Natural killer cell treated with Interleukin-12 subunit alpha and Interleukin-12 subunit beta and Interleukin-15 and Interleukin-18, amount 100 ng/mL, for 72 hours (primary cell): ENCODE measurements at places on chromosomes 12 and 14.

DNA sequence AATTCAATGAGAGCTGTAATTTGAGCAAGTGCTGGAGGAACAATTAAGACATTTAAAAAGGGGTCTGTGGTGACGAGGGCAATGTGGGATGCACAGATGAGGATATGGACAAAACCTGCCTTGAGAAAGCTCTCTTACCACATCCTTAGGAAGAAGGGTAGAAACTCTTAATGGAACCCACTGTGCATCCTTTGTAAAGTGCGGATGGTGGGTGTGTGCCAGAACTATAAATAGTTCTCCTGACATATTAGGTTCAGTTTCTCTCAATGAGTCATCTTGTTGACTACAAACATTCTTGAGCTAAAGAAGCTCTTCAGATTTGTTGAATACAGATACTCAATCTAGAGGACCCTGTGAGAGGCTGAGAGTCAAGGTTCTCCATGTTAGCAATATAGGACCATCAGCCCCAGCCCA lies 106.1 kb upstream of the ANO4 start:
- DNase-seq: no peak

GRCh38 chr12:116368196-116369194 lies 91.0 kb upstream of the MED13L start:
- DNase-seq: no peak

DNA sequence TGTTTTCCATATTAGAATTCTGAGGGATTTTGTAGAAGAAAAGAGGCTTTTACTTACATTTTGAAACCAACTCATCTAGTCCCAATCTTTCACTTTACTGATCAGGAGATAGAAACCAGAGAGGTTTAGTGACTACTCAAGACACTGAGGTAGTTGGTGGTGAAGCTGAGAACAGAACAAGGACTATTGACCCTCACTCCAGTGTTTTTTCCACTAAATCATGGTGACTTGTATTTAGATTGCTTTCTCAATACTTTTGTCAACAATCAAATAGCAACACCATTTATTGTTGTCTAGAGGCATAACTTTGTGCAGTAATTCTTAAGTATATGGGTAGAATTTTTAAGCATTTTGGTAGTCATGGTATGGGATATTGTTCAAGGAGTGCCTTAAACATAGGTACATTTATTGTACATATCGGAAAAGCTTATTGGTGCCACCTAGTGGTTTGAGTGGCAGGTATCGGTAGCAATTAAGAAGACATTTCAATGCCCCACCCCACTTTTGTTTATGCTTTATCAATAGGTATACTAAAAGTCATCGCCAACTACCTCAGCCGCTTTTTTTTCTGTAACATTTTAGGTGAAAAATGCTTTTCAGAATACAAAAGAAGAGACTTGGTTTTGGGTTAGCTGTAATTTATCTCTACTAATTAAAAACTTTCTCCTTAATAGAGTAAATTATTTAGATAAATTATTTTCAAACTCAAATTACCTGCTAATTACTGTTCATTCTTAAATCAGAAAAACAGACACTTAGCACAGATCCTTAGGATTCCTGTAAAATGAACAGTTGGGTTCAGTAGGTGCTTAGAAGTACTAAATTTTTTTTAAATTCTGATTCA lies 47.3 kb upstream of the PAWR start:
- no peak for DNase-seq

- no peak for DNase-seq
Measured at GRCh38 chr14:61737915-61738314, 24.3 kb upstream of the SNAPC1 start.

- DNase-seq: no peak
Measured at GRCh38 chr12:68539615-68539952, 71.1 kb upstream of the RAP1B start.

DNA sequence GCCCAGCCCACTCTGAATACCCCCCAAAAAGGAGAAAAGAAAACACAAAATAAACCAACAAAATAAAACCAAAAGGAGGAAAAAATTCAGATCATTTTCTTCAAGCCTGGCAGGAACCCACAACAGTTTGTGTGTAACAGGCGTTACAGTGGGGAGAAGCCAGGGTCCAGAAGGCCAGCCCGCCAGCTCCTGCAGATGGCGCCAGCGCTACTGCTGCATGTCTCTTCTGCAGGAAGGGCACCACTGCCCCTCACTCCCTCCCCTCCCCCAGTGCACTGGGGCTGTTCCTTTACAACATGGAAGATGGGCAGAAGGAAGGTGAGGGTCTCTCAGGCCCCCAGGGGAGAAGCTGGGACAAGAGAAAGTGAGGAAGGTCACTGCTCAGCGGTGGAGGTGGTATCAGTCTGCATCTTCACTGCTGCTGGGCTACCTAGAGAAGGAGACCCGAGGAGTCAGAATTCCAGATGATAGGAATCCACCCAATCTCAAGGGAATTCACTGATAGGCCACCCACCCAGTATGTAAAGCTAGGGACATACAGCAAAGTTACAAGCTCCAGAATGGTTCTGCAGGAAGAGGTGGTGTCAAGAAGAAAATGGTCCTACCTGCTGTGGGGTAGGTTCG lies 2.3 kb upstream of the NOP2 start:
- no peak for DNase-seq

GRCh38 chr14:31357279-31357678 lies 63.1 kb downstream of the HEATR5A start:
- DNase-seq: no peak

- DNase-seq: no peak
Measured at GRCh38 chr12:2265461-2266167, 212.8 kb downstream of the CACNA1C start.

DNA sequence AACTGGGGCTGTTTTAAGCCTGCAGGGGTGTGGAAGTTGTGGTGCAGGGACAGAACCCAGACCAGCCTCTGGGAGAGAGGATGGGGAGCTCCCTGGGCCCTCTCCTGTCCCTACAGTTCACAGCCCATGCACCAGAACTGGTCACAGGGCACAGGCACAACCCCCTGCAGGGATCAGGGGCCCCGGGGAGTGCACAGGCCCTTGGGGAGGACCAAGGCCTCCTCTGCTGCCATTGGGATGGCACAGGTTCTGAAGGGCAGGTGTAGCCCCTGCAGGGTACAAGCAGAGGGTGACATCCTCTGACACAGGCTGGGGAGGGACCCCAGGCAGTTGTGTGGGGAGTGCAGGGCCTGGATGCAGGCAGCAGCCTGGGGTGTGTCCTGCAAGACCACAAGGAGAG lies 66.4 kb upstream of the SFSWAP start:
- no peak for DNase-seq

DNA sequence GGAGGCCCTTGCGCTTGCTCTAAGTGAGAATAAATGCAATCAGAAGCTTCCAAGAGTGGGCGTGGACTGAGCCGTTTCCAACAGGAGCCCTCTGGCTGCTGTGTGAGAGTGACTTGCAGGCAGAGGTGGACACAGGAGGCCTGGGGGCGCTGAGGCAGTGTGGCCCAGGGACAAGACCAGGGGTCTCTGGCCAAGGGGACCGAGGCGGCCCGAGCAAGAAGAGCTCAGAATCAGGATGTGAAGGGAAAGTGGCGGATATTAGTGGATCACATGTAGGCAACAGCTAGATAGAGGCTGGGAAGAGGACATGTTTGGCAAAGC lies 8.6 kb downstream of the RIMBP2 start:
- no peak for DNase-seq

DNA sequence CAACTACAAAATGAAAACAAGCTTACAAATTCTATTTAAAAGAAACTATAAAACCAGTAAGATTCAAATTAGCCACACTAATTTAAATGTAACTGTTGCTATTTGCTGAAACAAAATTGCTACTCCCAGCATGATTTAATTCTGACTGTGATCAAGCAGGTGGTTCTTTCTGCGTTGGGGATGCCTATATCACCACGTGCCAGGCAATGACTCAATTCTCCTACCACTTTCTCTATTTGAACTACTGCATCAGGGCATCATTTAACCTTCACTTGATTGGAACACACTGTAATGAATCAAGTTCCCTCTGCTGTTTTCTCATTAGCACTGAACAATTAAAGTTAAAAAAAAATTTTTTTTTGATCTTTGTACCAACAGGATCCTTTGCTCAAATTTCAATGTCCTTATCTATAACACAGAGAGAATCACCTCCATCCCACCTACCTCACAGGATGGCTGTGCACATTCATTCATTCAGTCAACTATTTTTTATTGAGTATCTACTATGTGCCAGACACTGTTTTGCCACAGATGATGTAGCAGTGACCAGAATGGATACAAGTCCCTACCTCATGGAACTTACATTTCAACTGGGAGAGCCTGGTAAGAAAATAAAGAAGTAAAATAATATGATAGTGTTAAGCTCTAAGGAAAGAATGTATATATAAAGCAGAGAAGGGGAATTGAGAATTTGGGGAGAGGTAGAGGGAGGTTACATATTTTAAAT lies 8.0 kb upstream of the ACTN1 start:
- DNase-seq: no peak

DNA sequence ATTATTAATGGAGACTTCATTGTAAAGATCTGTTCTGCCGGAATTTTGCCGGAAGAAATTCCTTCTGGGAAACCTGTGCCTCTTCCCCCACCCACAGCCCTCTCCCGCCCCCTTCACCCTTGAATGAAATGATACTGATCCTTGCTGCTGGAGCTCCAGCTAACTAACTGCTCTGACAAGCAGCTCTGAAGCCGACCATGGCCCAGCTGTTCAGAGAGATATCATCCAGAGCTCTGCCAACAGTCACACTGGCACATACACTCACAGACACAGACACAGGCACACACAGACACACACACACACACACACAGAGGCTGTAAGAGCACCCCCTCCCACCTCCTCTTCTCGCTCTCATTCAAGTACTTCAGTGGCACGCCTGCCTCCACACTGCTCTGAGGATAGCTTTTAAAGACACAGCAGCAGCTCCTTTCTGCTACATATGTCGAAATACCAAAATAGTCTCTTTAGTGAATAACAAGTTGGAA lies 88.6 kb downstream of the R3HDM2 start:
- DNase-seq: no peak

GRCh38 chr14:74886001-74886400 lies 4.3 kb downstream of the DLST start:
- DNase-seq: no peak

GRCh38 chr12:124321556-124322270 lies 26.8 kb downstream of the RFLNA start:
- DNase-seq: no peak

- DNase-seq: no peak
Measured at GRCh38 chr14:102951034-102951433, 28.6 kb downstream of the AMN start.

- DNase-seq: no peak
Measured at GRCh38 chr12:12180136-12180535, 86.7 kb downstream of the LRP6 start.

- DNase-seq: no peak
Measured at GRCh38 chr12:109879351-109880042, 844 bp downstream of the GLTP start.

- DNase-seq: no peak
Measured at GRCh38 chr12:104010606-104011169, 39.3 kb downstream of the GLT8D2 start.

GRCh38 chr12:32146074-32146873 lies 39.6 kb downstream of the BICD1 start:
- DNase-seq: no peak

DNA sequence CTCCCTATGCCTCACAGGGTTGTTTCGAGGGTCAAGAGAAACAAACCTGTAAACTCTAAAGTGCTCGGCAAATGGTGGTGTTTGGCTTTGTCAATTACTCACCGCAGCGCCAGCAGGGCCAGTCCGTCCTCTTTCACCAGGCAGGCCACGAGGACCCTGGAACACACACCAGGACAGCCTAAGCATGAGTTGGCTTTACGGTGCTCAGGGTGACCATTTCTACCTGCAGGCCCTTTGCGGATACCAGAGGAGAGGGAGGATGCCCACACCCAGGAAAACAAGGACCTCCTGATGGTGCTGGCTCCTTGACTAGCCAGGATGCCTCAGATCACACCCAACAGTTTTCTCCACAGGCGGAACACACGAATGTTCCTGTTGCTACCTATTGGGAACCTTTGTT lies 11.5 kb downstream of the COL2A1 start:
- peak; percentile 29 for DNase-seq

GRCh38 chr12:46865311-46865710 lies 39.5 kb upstream of the SLC38A4 start:
- DNase-seq: no peak

GRCh38 chr14:83120187-83120586 lies 1586.5 kb upstream of the SEL1L start:
- DNase-seq: no peak

DNA sequence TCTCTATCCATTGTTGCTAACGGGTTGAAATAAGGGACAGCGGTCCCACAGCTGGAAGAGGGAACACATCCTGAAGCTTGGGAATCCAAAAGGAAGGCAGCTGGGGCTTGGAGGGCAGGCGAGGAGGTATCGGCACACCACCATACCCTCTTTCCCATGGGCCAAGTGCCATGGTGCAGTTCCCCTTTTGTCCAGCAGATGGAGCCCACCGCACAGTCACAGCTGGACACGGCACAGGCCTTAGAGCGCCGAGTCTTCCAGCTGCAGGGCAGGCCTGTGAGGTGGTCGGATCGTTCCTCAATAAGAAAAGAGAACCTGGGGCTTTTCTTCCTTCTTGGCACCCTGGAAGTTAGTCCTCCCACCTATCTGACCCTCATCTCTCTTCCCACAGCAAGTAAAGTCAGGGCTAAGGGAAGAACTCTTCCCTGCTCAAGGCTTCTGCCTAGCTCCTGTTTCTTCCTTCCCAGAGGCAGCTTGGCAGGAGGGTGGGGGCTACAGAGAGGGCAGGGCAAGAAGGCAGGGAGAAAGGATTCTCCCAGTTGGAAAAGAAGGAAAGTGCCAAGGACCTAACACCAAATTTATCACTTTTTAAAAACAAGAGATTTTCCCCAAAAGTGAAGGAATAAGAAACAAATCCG lies 8.6 kb downstream of the PPP1R1A start:
- peak; percentile 82 for DNase-seq

- no peak for DNase-seq
Measured at GRCh38 chr12:1443421-1444141, 150.8 kb downstream of the FBXL14 start.

DNA sequence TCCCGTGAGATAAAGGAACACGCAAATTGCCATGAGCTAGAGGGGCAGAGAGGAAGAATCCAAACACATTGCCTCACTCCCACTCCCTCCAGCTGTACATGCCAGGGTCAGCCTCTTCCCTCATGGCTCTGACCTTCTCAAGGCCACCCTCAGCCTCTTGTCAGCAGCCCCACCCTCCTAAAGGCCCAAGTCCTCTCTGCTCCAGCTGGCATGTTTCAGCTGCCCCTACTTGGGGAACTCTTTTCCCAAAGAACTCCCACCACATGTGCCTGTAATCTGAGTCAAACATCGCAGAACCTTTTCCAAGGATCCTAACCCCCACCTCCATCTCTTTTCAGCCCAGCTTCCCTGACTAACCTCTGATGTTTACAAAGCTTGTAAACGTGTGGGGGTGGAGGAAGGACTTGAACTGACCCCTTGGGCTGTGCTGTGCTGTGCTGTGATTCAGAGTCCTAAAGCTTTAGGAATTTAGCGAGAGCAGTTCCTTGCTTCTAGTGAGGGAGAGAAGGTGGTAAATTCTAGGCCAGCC lies 7.3 kb upstream of the CACNB3 start:
- DNase-seq: no peak

- DNase-seq: no peak
Measured at GRCh38 chr12:5343711-5344110, 88.2 kb upstream of the NTF3 start.
